ENCODE measurements at places on chromosomes 5 and 9.
A peak's percentile ranks its signal among the peaks of the same experiment; 100 is the strongest.

DNA sequence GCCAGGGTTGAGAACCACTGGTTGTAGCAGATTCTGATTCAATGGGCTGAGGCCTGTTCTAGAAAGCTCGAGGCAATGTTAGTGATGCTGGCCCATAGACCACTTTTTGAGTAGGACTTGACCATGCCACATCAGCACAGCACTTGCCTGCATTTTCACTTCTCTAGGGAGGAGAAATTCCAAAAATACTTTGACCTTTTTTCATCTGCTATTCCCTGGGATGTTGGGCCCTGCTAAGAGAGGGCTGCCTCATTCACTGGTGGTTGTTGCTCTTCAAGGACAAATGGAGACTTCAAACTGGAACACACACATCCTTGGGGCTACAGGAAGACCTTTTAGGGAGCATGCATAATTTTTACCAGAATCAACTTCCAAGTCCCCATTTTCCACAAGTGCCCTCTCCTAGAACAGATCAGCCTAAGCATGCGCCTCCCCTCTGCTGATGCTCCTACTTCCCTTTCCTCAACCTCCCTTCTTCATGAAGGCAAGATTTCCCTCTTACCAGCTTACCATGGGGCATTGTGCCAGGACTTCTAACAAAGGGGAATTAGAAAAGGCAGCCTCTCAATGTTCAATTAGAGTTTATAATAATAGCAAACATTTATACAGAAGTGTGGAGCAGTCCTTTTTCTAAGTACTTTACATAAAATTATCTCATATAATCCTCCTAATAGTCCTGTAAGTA lies 12.7 kb upstream of the TGFBI start:
- DNase-seq: no peak

DNA sequence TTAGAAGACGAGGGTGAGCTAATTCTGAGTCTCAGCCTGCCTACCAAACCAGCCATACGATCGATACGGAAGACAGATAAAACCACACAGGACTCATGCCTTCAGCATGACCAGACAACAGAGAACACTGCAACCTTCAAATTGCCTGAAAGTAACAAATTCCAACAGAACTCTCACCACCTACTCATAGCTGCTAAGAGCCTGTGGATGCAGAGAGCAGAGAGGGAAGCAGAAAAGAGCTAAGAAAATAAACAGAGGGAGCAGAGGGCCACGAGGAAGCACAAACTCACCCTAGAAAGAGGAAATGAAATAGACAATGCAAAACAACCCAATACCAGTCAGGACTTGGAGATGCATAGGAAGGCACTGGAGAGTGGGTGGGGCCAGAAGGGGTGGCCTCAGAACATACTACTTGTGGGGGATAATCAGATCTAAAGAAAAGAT lies 86.7 kb upstream of the TAS2R1 start:
- no peak for DNase-seq

DNA sequence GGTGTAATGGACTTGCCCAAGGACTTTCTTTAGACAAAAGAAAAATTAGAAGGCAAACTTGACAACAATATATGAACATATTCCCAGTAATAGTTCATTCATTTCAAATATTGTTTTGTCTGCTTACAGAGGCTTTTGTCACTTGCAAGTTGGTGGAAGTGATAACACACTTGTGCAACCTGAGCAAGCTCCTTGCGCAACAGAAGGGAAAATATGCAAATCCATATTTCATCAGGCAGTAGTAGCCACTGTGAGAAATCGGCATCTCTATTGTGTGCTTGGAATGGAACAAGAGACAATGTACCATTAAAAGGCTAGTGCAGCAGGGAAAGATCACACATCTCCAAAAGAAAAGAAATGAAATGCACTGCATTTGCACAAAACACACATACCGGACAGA lies 125.3 kb upstream of the RASEF start:
- DNase-seq: peak; percentile 54

- DNase-seq: no peak
Measured at GRCh38 chr5:112957036-112957808, 19.4 kb upstream of the DCP2 start.

GRCh38 chr5:100950985-100951384 lies 47.9 kb upstream of the ST8SIA4 start:
- DNase-seq: no peak

Measured in AML-193 (cell line).